ENCODE measurements at places on chromosomes 3 and 15.

GRCh38 chr15:82737975-82738374 lies 28.3 kb upstream of the AP3B2 start:
- DNase-seq, result peak; percentile 7

GRCh38 chr3:87186608-87187159 lies 40.4 kb upstream of the CHMP2B start:
- DNase-seq, result no peak

GRCh38 chr15:52518487-52519371 lies 10.0 kb downstream of the MYO5A start:
- no peak for DNase-seq

DNA sequence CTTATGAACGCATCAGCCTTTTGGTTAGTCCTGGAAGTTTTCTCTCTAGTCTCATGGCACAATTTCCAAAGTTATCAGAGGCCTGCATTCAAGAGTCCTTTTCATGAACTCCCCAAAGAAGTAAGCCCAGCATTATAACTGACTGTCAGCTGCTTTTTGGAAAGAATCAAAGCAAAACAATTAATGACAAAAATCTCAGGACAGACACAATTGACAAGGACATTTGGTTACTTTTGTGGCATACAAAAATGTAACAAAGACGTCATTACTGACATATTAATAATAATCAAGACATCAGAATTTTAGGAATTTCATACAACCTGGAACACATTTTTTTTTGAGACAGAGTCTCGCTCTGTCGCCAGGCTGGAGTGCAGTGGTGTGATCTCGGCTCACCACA lies 21.2 kb downstream of the KATNBL1 start:
- no peak for DNase-seq

DNA sequence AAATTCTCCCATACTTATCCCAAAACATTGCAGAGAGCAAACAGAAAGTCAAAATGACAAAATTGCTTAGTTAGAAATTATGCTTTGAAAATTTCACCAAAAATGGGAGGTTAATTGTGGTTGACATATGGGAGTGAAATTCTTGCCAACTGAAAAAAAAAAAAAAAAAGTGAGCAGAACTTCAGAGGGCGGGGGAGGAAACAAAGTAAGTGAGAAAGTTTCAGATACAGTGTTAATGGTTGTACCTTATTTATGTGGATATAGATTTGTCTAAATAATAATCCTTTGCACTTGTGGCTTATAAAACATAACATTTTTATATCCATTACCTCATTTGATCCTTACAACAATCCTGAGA lies 91.5 kb upstream of the RAP2B start:
- DNase-seq, result no peak

DNA sequence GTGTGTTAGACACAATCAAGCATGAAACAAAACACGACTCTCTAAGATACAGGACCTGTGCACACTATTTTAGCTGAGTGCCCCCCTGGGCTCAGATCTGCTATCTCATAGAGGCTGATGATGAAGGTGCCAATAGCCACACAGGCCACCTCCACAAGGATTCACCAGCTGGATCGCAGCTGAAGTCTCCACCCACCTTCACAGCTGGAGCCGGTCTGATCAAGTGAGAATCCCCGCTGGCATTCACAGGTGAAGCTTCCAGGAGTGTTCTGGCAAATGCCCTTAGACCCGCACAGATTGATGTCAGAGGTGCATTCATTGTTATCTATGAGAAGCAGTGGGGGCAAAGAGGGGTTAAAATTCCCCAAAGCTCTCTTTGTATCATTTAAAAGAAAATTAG lies 90.1 kb downstream of the DUT start:
- DNase-seq, result no peak

GRCh38 chr3:158573714-158574113 lies 2.7 kb downstream of the MLF1 start:
- no peak for DNase-seq
